ENCODE measurements at places on chromosomes 7 and 10. TPM values are rescaled to one million over a fixed set of nuclear protein-coding genes. Genes with fewer than 3 reads are reported as not detected.

Gene SFMBT2
- 6.9 TPM for polyA plus RNA-seq

Gene NXPH1
- polyA plus RNA-seq: not detected

DNA sequence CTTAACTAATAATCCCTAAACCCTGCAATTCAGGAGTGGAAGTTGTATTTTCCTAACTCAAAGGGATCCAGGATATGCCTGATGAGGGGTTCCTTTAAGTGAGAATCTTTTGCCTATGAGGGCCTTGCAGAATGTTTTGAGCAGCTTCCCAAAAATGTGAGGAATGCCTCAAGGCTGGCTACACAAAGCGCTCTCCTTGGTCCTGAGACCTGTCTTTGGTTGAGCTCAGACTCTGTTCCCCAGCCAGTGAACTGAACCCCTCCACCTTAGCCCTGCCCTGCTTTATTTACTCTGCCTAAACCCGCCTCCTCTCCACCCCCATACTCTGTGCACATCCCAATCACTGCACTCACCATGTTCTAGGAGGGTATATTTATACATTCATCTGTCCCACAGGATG lies 108.6 kb downstream of the NRCAM start:
- DNase-seq: peak; percentile 34
- H3K36me3 ChIP-seq: no peaks in the 10 kb centered on the region
- H3K4me3 ChIP-seq: no peak overlapping the region
- H3K4me1 ChIP-seq: no peaks in the 10 kb centered on the region

- DNase-seq: peak; percentile 79
- H3K36me3 ChIP-seq: no peaks in the 10 kb centered on the region
- H3K4me3 ChIP-seq: no peak overlapping the region
- H3K27ac ChIP-seq: peak overlapping the region; percentile 95
- peaks cover 1% of the 10 kb centered on the region for H3K27me3 ChIP-seq
- peaks cover 58% of the 10 kb centered on the region for H3K4me1 ChIP-seq
Measured at GRCh38 chr10:129027906-129028305, 439.1 kb upstream of the MGMT start.

- DNase-seq: peak; percentile 91
- peak overlapping the region; percentile 92 for H3K27ac ChIP-seq
- H3K36me3 ChIP-seq: peaks cover 2% of the 10 kb centered on the region
- peaks cover 58% of the 10 kb centered on the region for H3K4me1 ChIP-seq
- no peak overlapping the region for H3K4me3 ChIP-seq
Measured at GRCh38 chr7:55071411-55072175, 52.8 kb downstream of the EGFR start.

DNA sequence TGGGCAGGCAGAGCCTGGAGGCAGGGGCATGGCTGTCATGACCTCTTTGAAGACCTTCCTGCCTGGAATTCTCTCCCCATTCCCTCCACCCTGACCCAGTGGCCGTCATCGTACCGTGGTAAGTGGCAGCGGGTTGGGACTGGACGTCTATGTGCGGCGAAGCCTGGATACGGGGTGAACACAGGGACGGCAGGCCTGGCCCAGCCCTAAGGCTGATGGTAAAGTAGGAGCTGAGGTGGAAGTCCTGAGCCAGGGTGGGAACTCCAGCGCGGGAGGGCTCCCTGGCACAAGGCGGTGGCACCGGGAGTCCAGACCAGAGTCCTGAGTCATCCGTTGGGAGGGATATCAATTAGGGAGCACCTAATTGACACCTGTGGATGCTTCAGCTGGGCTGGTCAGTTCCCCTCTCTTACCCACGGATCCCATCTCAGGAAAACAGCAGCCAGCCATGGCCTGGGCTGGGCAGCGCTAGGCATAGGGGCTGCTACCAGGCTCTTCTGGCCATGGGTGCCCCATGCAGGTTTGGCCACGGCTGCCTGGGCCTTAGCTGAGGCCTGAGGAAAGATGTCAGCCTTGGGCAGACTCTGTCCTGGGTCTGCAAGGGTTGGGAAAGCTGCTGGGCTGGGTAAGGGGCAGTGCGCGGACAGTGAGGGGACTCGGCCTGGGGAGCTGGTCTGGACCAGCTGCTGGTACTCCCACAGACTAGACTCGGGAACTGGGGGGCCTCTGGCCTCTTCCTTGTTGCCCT lies 3.3 kb downstream of the PPIF start:
- H3K27me3 ChIP-seq: no peaks in the 10 kb centered on the region
- no peak overlapping the region for H3K4me3 ChIP-seq
- DNase-seq: no peak
- H3K4me1 ChIP-seq: peaks cover 22% of the 10 kb centered on the region
- no peak overlapping the region for H3K27ac ChIP-seq

Data from muscle of leg (tissue), 16 donors.